H9 (cell line): ENCODE measurements at places on chromosomes 16 and 17.
A peak's percentile ranks its signal among the peaks of the same experiment; 100 is the strongest.

DNA sequence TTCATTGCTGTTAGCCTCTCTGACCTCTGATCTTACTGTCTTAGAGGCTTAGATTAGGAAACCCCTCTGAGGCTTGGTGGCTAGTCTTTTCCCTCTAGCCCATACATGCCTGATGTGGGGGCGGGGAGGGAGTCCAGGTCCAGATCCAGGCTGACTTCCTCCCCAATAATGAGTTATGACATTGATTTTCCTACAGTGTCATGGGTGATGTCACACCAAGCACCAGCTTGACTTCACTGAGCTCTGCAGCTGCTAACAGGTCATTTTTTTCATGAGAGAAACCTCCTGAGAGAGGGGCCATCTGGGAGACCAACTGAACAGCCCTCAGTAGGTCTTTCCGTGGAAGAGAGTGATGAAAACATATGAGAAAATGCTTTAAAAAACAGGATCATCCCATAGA, 180.2 kb upstream of the N4BP1 start:
- peaks cover 11% of the 10 kb centered on the region for H3K36me3 ChIP-seq
- H3K27me3 ChIP-seq, result no peaks in the 10 kb centered on the region; the same call in 1 of the 2 replicates
- no peak overlapping the region for H3K4me3 ChIP-seq
- no peak overlapping the region for H3K27ac ChIP-seq
- peaks cover 4% of the 10 kb centered on the region; the same call in 1 of the 2 replicates for H3K4me1 ChIP-seq
- DNase-seq, result no peak

DNA sequence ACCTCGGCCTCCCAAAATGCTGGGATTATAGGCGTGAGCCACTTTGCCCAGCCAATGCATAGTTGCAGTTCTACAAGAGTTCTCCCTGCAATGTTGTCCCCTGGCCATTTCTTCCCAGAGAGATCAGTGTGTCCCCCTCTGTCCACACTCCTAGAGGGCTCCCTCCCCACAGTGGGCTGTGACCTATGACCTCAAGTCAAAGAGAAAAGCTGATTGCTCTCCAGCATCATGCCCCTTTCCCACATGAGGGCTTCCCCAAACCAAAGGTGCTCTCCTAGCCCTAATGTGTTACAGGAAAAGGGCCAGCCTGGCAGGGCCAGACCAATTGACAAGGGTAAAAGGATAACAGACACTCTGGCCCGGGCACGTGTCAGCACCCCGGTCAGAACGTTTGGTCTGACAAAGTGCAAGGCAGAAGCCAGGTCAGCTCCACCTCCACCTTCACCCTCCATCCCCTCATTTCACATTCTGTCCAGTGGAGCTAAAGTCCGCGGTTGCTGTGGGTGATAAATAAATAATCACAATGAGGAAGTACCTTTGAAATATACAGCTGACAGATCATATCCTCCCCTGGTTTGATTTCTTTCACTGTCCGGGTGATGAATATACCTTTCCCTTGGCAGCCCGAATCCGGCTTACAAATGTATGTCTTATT, 17.8 kb downstream of the TTLL6 start:
- no peak overlapping the region for H3K27ac ChIP-seq
- no peaks in the 10 kb centered on the region for H3K4me1 ChIP-seq
- H3K27me3 ChIP-seq, result no peaks in the 10 kb centered on the region
- no peak overlapping the region for H3K4me3 ChIP-seq

- no peak overlapping the region for H3K4me3 ChIP-seq
- H3K36me3 ChIP-seq, result no peaks in the 10 kb centered on the region
- no peak overlapping the region for H3K27ac ChIP-seq
- peak; percentile 30 for DNase-seq
- no peaks in the 10 kb centered on the region for H3K27me3 ChIP-seq
- no peaks in the 10 kb centered on the region for H3K4me1 ChIP-seq
Measured at GRCh38 chr16:61555718-61556441, 480.4 kb downstream of the CDH8 start.

DNA sequence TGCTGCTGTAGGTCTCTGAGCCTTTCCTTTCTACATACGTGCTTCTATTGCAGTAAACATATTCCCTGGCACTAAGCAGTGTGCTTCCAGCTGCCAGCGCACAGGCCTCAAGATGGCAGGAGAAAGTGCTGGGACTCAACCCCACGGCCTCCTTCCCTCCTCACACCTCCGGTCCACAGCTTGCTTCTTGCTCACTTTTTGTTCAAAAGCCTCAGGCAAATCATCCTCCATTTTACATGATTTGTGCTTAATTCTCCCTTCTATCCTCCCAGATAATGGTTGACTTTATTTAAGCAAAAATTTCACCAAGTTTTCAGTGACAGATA, 5.4 kb downstream of the CDK5R1 start:
- H3K27me3 ChIP-seq, result no peaks in the 10 kb centered on the region
- H3K36me3 ChIP-seq, result peaks cover 15% of the 10 kb centered on the region
- peaks cover 5% of the 10 kb centered on the region; the same call in 1 of the 2 replicates for H3K4me1 ChIP-seq
- H3K27ac ChIP-seq, result no peak overlapping the region
- peak overlapping the region; percentile 14; the same call in 1 of the 3 replicates for H3K4me3 ChIP-seq
- no peak for DNase-seq

DNA sequence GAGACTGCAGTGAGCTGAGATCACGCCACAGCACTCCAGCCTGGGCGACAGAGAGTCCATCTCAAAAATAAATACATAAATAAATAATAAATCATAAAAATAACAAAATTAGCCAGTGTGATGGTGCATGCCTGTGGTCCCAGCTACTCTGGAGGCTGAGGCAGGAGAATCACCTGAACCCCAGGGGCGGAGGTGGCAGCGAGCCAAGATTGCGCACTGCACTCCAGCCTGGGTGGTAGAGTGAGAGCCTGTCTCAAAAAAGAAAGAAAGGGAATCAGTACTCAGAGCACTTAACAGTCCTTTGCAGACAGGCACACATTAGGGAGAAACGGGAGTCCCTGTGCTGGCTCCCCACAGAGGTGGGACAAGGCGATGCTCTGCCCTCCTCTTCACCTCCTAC, 25.1 kb downstream of the MAPK8IP3 start:
- H3K36me3 ChIP-seq, result peaks cover 22% of the 10 kb centered on the region
- no peak overlapping the region for H3K4me3 ChIP-seq
- no peak for DNase-seq
- no peaks in the 10 kb centered on the region for H3K4me1 ChIP-seq
- H3K27ac ChIP-seq, result no peak overlapping the region

GRCh38 chr16:68893710-68894705, 50.7 kb downstream of the TANGO6 start:
- H3K27ac ChIP-seq, result no peak overlapping the region
- H3K27me3 ChIP-seq, result no peaks in the 10 kb centered on the region
- H3K36me3 ChIP-seq, result no peaks in the 10 kb centered on the region
- H3K4me3 ChIP-seq, result no peak overlapping the region

- peaks cover 32% of the 10 kb centered on the region for H3K36me3 ChIP-seq
- no peaks in the 10 kb centered on the region for H3K4me1 ChIP-seq
- no peak for DNase-seq
- no peak overlapping the region for H3K4me3 ChIP-seq
- H3K27ac ChIP-seq, result no peak overlapping the region
Measured at GRCh38 chr16:69465083-69465721, 40.8 kb downstream of the CYB5B start.

GRCh38 chr16:10522966-10523365, 57.4 kb downstream of the EMP2 start:
- no peak overlapping the region for H3K4me3 ChIP-seq
- no peak overlapping the region for H3K27ac ChIP-seq
- DNase-seq, result no peak
- H3K27me3 ChIP-seq, result no peaks in the 10 kb centered on the region
- H3K4me1 ChIP-seq, result no peaks in the 10 kb centered on the region; the same call in 1 of the 2 replicates

DNA sequence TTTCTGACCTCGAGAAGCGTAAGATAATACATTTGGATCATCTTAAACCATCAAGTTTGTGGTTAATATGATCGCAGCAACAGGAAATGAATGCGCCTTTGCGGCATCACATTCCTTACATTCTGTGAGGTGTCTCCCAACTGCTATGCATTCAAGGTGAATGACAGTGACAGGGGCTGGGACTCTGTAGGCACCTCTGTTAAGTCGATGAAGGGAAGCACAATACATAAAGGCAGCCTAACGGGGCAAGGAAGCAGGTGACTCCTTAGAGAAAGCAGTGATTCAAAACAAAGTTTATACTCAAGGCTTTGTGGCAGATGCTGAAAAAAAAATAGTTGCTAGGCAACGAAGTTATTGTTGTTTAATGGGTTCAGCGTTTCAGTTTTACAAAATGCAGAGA, 21.6 kb upstream of the EVPL start:
- H3K27me3 ChIP-seq, result no peaks in the 10 kb centered on the region
- DNase-seq, result no peak
- H3K36me3 ChIP-seq, result peaks cover 82% of the 10 kb centered on the region
- no peak overlapping the region for H3K4me3 ChIP-seq

- H3K27ac ChIP-seq, result no peak overlapping the region
- no peaks in the 10 kb centered on the region for H3K36me3 ChIP-seq
- H3K27me3 ChIP-seq, result no peaks in the 10 kb centered on the region
Measured at GRCh38 chr16:86663685-86664521, 85.6 kb downstream of the FOXL1 start.

GRCh38 chr16:79168321-79168720, 432.2 kb downstream of the MAF start:
- H3K27me3 ChIP-seq, result no peaks in the 10 kb centered on the region
- H3K4me3 ChIP-seq, result no peak overlapping the region
- no peak overlapping the region for H3K27ac ChIP-seq
- peaks cover 8% of the 10 kb centered on the region for H3K36me3 ChIP-seq
- DNase-seq, result no peak

GRCh38 chr17:81189670-81190530, 23.9 kb upstream of the AATK start:
- no peaks in the 10 kb centered on the region for H3K27me3 ChIP-seq
- H3K36me3 ChIP-seq, result peaks cover 6% of the 10 kb centered on the region

GRCh38 chr17:11330826-11331225, 89.8 kb downstream of the SHISA6 start:
- DNase-seq, result peak; percentile 87
- H3K4me1 ChIP-seq, result peaks cover 5% of the 10 kb centered on the region; the same call in 1 of the 2 replicates
- no peak overlapping the region for H3K4me3 ChIP-seq
- no peaks in the 10 kb centered on the region for H3K36me3 ChIP-seq
- H3K27ac ChIP-seq, result no peak overlapping the region

DNA sequence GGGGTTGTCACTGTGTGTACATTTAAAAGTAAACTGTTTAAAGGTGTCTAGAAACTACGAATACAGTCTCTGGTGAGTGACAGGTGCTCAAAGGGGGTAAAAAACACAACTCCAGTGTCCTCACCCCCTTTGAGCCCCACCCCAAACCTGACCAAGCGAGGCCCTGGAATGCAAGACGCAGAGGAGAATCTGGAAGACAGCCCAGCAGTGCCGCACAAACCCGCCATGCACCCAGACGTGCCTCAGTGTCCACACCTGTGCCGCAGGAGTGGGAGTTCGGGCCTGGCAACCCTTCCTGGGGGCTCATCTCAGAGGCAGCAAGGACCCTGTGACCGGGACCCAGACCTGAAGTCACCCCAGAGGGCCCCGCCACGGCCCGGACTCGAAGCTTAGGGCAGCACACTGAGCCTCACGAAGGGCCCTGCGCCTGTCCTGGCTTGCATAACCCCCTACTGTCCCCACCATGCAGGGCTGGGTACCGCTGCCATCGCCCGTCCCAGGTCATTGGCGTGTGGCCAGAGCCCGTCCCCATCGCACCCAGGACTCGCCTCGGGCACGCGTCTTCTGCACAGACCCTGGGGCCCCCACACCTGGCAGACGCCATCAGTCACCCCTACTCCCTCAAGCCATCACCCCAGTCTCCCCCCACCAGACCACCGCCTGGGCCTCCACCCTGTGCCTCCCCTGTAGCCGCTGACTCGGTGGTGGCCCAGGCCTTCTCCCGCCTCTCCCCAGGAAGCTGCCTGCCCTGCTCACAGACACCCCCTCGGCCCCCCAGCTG, 33.0 kb upstream of the ZC3H18 start:
- peaks cover 4% of the 10 kb centered on the region; the same call in 2 of the 3 replicates for H3K36me3 ChIP-seq
- H3K27me3 ChIP-seq, result no peaks in the 10 kb centered on the region
- no peaks in the 10 kb centered on the region for H3K4me1 ChIP-seq
- no peak overlapping the region for H3K27ac ChIP-seq
- peak; percentile 49 for DNase-seq

- H3K4me3 ChIP-seq, result no peak overlapping the region
- DNase-seq, result no peak
- peaks cover 8% of the 10 kb centered on the region for H3K36me3 ChIP-seq
- peaks cover 2% of the 10 kb centered on the region; the same call in 1 of the 2 replicates for H3K4me1 ChIP-seq
- no peaks in the 10 kb centered on the region for H3K27me3 ChIP-seq
Measured at GRCh38 chr17:60371818-60372510, 20.0 kb downstream of the USP32 start.

DNA sequence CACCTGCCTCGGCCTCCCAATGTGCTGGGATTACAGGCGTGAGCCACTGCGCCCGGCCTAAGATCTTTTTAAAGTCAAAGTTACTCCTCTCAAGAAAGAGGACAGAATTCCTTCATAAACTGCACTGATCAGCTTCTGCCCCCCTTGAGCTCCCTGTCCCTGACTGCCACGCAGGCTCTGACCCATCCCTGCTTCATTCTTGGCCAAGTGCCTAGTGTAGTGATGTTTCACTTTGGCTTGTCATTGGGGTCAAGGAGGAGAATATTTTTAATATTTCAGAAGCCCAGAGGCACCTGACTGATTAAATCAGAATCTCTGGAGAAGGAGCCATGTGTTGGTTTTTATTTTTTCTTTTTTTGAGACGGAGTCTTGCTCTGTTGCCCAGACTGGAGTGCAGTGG, 9.1 kb downstream of the MRM1 start:
- no peaks in the 10 kb centered on the region for H3K27me3 ChIP-seq
- no peak overlapping the region for H3K4me3 ChIP-seq
- no peak overlapping the region for H3K27ac ChIP-seq
- peaks cover 10% of the 10 kb centered on the region for H3K36me3 ChIP-seq

DNA sequence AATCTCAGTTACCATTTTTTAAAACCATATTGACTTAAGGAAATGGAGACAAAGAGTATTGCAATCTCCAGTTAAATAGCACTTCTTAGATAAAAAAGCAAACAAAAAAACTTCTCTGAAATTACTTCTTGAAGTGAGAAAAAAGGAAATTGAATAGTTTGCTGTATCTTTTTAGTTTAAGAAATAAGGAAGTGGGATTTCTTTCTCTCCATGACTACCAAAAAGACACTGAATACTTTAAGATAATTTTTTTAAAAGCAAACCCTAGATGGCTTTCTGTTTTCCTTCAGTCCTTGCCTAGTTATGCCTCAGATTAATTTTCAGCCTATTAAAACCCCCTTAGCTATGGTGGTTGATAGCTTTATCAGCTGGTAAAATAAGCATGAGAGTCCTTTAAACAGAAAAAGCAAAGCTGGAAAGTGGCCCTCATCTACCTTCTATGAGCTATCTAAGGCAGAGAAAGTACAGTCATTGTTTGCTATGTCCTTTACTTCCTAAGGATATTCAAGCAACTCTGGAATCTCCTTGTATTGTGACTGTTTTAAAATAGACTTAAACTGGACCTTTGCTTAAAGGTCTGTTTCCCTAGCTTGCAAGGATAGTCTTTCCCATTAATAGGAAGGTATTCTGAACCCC, 28.6 kb downstream of the TPPP3 start:
- no peaks in the 10 kb centered on the region for H3K27me3 ChIP-seq
- H3K4me3 ChIP-seq, result no peak overlapping the region

DNA sequence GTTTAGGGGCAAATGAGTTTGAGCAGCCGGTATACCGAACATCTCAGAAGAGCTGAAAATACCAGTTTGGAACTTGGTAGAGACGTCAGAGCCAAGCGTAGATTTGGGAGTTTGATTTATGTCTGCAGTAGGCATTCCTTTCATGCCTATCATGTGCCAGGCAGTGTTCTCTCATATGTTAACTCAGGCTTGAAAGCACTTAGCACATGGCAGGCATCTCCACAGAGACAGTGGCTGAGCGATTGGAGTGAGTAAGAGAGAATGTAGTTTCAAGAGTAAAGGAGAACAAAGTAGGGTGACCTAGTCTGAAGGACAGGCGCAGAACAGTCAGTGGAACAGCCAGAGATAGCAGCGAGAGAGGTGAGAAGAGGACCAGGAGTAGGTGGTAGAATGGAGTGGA, 207.0 kb downstream of the FTO start:
- H3K36me3 ChIP-seq, result no peaks in the 10 kb centered on the region
- DNase-seq, result no peak
- no peak overlapping the region for H3K27ac ChIP-seq
- H3K4me3 ChIP-seq, result no peak overlapping the region
